ENCODE measurements at places on chromosomes 1 and 21.

DNA sequence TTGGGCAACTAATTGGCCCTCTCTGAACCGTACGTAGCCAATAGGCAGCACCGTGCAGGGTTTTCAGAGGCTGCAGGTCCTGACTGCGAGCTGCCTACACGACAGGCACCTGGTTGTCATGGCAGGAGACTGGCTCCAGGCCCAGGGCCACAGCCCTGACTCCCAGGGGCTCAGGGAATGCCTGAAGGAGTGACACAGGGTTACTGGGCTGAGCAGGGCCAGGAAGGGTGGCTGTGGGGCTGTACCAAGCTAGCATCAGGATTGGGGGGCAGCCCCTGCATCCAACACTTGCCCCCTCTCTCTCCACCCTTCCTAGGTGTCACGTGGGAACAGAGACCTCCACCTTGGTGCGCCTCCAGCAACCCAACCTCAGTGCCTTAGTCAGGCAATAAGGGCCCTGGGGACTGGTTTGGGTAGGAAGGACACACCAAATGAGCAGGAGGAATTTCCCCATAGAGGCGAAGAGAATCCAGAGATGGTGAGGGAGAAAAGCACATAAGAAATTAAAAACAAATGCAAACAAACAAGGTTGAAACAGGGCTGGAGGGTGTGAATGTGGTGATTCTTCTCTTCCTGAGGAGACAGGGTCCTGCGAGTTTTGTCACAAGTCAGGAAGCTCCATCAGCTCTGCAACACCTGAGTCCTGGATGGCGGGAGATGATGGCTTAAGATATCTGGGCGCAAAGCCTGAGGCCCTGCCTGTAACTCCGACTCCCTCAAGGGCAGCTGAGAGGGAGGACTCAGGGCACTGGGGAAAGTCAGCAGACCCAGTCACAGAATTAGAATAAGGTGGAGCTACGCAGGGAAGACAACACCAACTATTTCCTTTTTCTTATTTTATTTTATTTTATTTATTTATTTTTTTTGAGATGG, 19.7 kb upstream of the RNU1-4 start:
- no peak for DNase-seq

DNA sequence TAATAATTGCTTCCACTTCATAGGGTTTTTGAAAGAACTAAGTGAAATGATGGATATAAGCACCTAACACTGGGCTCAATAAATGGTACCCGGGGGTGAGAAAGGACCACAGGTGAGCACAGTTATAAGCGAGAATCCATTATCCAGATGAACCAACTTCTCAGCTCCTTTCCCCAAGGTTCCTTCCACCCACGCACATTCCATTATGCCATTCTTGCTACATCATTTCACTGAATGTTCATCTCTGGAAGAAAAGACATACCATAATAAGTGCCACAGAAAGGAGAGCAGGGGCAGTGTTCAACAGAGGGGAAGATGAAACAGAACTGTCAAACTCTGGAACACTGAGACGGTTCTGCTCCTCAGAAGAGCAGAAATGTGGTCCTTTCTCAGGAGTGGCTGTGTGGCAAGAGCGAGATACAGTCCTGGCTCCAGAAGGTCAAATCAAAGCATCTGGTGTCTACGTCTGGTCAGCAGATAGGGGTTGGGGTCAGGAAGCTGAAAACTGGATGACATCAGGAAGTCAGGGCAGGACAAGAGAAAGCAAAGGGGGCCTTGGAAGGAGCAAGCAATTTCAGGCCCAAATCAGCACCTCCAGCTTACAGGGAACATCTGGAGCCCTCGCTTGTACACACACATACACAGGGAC, 255.4 kb upstream of the TMEM51 start:
- no peak for DNase-seq

DNA sequence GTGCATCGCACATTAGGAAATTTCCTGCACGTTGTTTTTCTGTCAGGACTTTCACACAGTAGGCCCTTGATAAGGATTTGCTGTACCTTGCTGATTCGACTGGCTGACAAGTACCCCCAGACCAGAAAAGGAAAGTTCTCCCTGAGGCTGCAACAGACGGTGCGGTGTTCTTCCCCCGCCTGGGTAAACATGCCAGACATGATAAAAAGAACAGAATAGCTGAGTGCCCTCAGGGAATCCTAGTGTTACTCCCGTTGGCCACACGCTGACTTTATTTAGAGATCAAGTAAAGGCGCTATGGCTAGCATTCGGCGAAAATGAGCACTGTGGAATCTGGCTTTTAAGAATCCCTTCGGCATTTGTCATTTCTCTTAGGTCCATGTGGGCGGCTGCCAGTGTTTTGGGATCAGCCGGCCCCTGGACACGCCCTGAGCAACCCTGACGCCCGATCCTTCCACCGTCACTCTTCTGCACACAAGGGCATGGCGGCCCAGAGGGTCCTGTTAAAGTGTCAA, 607.7 kb downstream of the KIF26B start:
- no peak for DNase-seq

DNA sequence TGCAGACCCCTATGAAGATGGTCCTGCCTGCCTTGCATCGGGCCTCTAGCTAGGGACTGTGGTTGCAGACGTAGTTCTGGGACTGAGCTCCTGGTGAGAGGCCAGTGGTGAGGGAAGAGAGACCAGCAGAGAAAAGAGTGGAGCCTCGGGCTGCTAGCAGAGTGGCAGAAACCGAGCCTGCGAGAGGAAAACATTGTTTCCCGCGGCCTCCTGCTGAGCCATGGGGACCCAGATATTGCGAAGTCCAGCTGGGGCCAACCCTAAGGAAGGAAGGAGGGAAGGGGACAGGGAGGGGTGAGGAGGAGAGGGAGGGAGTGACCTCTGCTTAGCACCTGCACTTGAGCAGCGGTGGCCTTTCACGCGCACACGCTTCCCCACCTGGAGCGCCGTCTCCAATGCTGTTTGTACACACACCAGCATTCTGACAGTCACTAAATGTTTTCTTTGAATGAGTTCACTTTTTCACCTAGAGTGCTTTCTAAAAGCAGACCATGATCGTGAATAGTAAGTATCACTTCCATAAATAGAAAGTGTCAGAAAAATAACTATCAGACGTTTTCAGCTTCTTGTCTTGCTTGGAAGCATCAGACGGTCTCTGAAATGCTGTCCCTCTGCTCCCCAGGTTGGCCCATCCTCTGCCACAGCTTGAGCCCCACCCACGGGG, 2.5 kb upstream of the FNDC10 start:
- no peak for DNase-seq

DNA sequence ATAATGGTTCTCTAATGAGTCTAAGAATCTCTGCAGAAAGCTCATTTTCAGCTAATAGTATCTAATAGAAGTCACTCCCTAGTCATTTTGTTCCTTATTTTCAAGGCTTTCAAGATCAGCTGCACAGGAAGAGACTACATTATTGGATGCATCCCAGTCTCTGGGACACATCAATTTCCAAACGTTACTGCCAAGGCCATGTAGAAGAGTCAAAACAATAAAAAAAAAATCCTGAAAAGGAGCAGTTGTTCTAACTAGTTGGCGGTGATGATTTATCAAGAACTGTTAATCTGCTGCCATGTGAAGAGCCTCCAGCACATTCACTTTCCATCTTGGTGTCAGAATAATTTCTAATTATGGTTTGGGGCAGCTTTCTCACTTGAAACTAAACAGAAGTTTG, 5.7 kb downstream of the DDAH1 start:
- no peak for DNase-seq

- DNase-seq, result peak; percentile 19
Measured at GRCh38 chr1:169149555-169150286, 43.2 kb downstream of the ATP1B1 start.

DNA sequence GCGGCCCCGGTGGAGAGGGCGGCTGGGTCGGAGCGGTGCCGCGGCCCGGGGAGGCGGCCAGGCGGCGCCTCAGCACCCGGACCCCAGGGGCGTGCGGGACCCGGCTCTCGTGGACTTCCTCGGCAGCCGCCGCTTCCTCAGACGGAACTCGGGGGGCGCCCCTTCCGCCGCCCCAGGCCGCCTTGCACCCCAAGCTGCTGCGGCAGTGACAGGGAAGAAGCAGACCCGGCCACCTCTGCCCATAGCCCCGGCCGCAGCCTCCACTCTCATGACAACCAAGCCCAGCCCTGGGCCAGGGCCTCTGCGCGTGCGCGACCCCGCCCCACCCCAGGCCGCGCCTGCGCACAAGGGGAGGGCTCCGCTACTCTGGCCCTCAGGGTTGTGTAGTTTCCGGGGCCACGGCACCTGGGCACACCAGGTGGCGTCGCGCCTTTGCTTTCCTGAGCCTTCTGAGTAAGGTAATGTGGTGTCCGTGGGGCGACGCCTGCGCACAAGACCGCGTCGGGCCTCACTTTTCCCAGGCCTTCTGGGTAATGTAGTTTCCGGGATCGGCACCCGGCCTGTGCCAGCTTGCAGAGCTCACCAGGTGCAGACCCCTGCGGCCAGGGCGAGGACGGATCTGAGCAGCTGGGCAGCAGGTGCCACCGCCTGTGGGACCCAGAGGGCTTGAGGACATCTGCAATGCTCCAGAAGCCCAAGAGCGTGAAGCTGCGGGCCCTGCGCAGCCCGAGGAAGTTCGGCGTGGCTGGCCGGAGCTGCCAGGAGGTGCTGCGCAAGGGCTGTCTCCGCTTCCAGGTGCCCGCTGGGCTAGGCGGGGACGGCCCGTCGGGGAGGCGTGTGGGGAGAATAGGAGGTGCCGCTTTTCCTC, at the start of the genes CEP104 and DFFB:
TSS of gene CEP104 (minus strand) at position 289 of the 868 bp plus-strand sequence. CDS start 4,804 bp downstream, outside the sequence.
TSS of gene DFFB (plus strand) at position 554 of the 868 bp plus-strand sequence. CDS start at position 682, 128 bp downstream.
- peak; percentile 73 for DNase-seq

DNA sequence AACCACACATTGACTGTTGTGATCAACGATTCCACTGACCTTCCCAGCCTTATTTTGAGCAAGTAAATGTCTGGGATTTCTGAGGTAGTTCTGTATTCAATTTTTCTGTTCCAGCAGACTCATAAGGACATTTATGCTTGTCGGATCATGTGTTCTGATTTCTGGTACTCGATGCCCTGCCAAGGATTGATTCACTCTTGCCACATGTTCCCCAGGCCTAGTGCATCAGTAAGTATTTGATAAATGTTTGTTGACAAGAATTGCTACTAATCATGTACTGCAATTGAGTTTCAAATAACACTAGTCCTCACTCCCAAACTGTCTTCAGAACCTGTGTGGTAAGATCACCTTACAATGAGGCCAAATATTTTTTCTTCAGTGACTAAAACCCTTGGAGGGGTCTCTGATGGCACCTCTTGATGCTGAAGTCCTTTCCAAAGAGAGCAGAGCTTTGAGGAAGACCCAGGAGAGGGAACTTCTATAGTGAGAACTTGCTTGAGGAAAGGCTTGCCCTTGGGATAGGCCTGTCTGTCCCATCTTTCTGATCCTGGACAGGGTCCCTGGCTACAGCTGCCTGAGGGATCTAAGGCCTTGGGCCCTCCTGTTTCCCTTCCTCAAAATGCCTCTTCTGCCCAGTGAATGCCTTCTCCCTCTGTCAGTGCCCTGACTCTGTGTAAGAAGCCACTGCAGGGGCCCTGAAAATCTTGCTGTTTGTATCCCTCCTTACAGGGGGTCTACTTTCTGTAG, 115.8 kb upstream of the FAM78B start:
- no peak for DNase-seq

GRCh38 chr1:199590708-199591107, 436.8 kb upstream of the NR5A2 start:
- no peak for DNase-seq

DNA sequence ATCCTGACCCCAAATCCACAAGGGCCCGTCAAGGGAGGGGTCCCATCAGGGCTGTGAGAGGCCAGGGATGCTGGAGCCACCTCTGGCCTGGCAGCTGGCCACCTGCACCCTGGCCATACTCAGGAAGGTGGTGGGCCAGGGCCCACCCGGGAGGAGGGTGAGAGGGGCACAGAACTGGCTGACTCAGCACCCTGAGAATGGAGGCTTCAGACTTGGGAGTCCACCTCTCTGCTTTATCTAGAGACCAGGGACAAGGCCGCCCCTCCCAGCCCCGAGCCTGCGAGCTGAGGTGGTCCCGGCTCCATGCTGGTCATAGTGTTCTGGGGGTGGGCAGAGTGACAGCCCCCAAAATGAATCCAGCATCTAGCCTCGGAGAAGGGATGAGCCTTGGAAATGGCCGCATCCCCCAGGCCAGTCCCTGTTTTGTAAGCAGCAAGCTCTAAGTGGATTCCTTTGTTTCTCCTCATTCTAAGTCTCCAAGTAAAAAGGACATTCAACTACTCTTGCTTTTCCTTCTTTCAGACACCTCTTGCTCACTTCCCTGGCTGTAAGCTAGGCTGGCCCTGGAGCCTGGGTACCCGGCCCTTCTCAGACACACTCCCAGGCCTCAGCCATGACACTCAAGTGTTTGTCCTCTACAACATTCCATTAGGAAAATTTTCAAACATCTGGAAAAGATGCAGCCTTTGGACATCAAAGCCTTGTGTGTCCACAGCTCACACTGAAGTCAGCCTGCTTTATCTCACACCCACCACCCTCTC, 12.3 kb downstream of the WNT3A start:
- DNase-seq, result no peak

- DNase-seq, result no peak
Measured at GRCh38 chr21:32261929-32262328, 16.9 kb downstream of the MIS18A start.

GRCh38 chr21:26412885-26413284, 160.2 kb downstream of the CYYR1 start:
- DNase-seq, result no peak

DNA sequence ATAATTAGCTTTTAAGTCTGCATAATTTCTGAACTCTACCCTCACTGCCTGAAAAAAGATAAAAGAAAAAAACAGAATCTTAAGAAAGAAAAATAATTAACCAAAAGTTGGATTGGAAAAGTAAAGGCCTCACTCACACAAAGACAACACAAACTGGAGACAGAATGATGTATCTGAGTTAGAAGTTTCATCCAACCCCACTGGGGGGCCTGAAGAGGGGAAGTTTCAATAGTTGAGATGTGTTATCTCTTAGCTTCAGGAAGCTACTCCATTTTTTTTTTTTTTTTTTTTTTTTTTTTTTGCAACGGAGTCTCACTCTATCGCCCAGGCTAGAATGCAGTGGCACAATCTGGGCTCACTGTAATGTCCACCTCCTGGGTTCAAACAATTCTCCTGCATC, 19.9 kb downstream of the SYDE2 start:
- DNase-seq, result no peak

DNA sequence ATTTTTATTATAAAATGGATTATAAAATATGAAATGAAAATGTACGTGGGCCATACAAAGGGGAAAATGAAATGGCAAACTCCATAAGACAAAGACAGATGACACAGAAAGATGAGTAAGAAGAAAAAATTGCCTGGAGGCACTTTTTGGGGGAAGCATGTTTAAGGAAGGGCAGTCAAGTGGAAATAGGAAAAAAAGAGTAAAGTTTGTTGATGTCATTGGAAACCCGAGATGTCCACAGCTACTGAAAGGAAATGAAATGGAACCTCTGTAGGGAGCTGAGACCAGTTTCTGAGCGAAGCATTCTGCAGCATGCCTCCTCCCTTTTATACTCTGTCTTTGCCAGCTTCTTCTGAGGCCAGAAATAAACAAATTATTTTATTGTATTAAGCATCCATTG, 203.4 kb upstream of the UBE2U start:
- peak; percentile 24 for DNase-seq

GRCh38 chr1:195804547-195804946, 803.7 kb downstream of the KCNT2 start:
- peak; percentile 2 for DNase-seq

GRCh38 chr1:104868794-104869193, 1119.1 kb downstream of the AMY1C start:
- no peak for DNase-seq

Measured in fibroblast of skin of abdomen (primary cell).